ENCODE measurements at places on chromosomes 2 and 18. TPM values are rescaled to one million over a fixed set of nuclear protein-coding genes. Genes with fewer than 3 reads are reported as not detected.

- H3K27me3 ChIP-seq = no peaks in the 10 kb centered on the region
- no peak for DNase-seq
- no peaks in the 10 kb centered on the region for H3K4me1 ChIP-seq
- H3K4me3 ChIP-seq = no peak overlapping the region
- H3K36me3 ChIP-seq = no peaks in the 10 kb centered on the region
- H3K27ac ChIP-seq = no peak overlapping the region
Observed at GRCh38 chr18:55510809-55511208, 77.2 kb downstream of the TCF4 start.

Gene NETO1
- not detected for total RNA-seq

- no peak overlapping the region for H3K4me3 ChIP-seq
- H3K4me1 ChIP-seq = no peaks in the 10 kb centered on the region
- peaks cover 5% of the 10 kb centered on the region for H3K27me3 ChIP-seq
- no peak overlapping the region for H3K27ac ChIP-seq
- DNase-seq = no peak
Observed at GRCh38 chr2:1898461-1899395, 154.4 kb upstream of the PXDN start.

DNA sequence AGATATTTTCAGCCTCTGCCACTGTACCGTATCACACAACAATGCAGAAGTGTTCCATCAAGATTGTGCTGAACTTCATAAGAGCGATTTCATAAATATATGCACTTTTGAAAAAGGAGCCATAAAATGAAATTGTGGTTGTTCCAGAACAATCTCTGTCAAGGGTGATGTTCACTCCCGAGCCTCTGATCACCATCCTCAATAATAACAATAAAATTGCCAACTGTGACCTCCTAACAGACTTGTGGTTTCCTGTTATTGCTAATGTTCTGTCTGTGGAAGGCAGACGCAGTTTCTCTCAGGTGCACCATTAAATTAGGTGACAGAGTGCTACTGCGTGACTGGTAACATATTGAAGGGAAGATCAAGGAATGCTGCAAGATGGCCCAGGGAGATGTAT lies 383.7 kb downstream of the SOCS6 start:
- H3K4me3 ChIP-seq = no peak overlapping the region
- no peaks in the 10 kb centered on the region for H3K4me1 ChIP-seq
- DNase-seq = no peak
- no peaks in the 10 kb centered on the region for H3K27me3 ChIP-seq
- no peak overlapping the region for H3K27ac ChIP-seq

DNA sequence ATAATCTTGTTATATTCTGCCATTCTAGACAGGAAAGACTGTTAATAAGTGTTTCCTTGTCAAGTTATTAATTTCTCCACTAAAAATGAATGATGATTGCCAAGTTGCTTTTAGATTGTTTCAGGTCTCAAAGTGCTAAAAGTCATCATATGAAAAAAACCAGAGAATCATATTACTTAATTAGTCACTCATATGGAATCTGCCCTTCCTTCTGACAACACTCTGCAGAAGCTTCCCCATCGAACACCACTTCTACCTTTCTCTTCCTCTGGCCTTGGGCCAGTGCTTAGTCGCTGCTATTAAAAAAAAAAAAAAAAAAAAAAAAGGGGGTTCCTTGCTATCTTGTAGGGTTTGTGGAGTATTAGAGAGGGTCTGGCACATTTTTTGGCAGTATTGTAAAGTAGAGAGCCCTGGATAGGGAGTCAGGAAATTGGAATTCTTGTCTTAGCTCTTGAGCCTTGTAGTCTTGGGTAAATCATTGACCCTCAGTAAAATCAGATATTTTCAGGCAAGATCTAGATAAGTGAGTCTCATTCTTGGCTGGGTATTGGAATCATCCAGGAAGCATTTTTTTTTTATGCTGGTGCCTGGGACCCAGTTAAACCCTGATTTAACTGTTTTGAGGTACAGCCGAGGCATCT lies 141.7 kb upstream of the CCDC68 start:
- H3K4me1 ChIP-seq = no peaks in the 10 kb centered on the region
- H3K27me3 ChIP-seq = no peaks in the 10 kb centered on the region
- H3K4me3 ChIP-seq = no peak overlapping the region
- no peaks in the 10 kb centered on the region for H3K36me3 ChIP-seq
- no peak for DNase-seq

- H3K4me3 ChIP-seq = no peak overlapping the region
- no peaks in the 10 kb centered on the region for H3K27me3 ChIP-seq
- no peaks in the 10 kb centered on the region for H3K4me1 ChIP-seq
- H3K27ac ChIP-seq = no peak overlapping the region
- peaks cover 9% of the 10 kb centered on the region for H3K36me3 ChIP-seq
- no peak for DNase-seq
Observed at GRCh38 chr2:11179196-11179595, 23.9 kb downstream of the SLC66A3 start.

Gene GPR45
- not detected for total RNA-seq

Gene QPCT
- total RNA-seq = 2.3 TPM

Gene LOXL3
- total RNA-seq = 1.0 TPM

DNA sequence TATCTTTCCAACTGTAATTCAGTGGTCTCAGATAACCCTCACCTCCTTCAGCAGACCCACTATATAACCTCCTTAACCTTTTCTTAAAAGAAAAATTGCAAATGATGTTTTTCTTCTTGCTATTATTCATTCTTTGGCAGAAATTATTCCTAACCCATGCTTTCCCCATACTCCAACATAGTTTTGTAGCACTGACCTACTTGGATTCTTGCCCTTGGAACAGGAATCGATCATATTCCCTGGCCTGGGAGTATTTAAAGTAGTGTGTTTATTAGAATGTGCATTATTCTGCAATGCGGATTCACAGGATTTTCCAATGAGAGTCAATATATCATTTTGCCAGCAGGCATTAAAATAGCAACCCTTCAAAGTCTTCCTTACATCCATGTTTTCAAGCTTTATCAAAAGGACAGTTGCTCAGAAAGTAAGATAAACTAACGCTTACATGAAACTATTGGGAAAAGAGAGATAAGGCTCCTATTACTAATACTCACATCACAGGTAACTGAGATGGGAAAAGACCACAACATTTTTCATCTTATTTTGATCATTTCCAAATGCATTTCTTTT lies 37.4 kb downstream of the CHN1 start:
- H3K4me3 ChIP-seq = no peak overlapping the region
- no peak for DNase-seq
- peaks cover 12% of the 10 kb centered on the region for H3K4me1 ChIP-seq
- H3K27ac ChIP-seq = no peak overlapping the region

- H3K27me3 ChIP-seq = no peaks in the 10 kb centered on the region
- H3K4me1 ChIP-seq = no peaks in the 10 kb centered on the region
- DNase-seq = no peak
- H3K4me3 ChIP-seq = no peak overlapping the region
- no peaks in the 10 kb centered on the region for H3K36me3 ChIP-seq
Observed at GRCh38 chr2:177894546-177894945, 178.0 kb downstream of the PDE11A start.

DNA sequence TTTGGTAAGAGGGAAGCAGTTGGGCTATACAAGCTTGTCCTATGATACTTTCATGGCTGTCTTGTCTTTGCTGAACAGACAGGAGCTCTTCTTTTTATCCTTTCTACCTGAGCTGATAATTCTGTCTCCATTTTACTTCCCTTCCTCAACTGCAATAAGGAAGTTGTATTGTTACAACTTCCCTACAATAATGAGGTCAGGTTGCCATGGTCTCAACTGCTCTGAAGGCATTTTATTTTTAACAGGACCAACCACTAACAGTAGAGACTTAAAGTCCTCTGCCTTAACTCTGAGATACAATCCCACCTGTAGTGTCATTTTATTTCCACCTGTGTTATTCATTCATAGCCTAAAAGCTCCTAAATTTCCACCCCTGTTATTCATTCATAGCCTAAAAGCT lies 118.6 kb upstream of the PGAP1 start:
- H3K4me1 ChIP-seq = no peaks in the 10 kb centered on the region
- H3K4me3 ChIP-seq = no peak overlapping the region
- H3K27me3 ChIP-seq = no peaks in the 10 kb centered on the region
- no peaks in the 10 kb centered on the region for H3K36me3 ChIP-seq
- H3K27ac ChIP-seq = no peak overlapping the region

- DNase-seq = no peak
- H3K4me1 ChIP-seq = peaks cover 32% of the 10 kb centered on the region
- no peaks in the 10 kb centered on the region for H3K27me3 ChIP-seq
Observed at GRCh38 chr18:811182-811891, 705 bp downstream of the YES1 start.

GRCh38 chr2:177506505-177506904 lies 113.9 kb downstream of the AGPS start:
- H3K36me3 ChIP-seq = no peaks in the 10 kb centered on the region
- DNase-seq = no peak
- no peak overlapping the region for H3K4me3 ChIP-seq
- H3K27me3 ChIP-seq = no peaks in the 10 kb centered on the region
- no peak overlapping the region for H3K27ac ChIP-seq

Gene SPATA3
- total RNA-seq = not detected

Gene FARSB
- 31.6 TPM for total RNA-seq

- H3K27ac ChIP-seq = peak overlapping the region; percentile 46
- no peak for DNase-seq
- no peak overlapping the region for H3K4me3 ChIP-seq
- H3K4me1 ChIP-seq = peaks cover 5% of the 10 kb centered on the region
- H3K36me3 ChIP-seq = no peaks in the 10 kb centered on the region
Observed at GRCh38 chr2:151374436-151374835, 17.0 kb downstream of the TNFAIP6 start.

DNA sequence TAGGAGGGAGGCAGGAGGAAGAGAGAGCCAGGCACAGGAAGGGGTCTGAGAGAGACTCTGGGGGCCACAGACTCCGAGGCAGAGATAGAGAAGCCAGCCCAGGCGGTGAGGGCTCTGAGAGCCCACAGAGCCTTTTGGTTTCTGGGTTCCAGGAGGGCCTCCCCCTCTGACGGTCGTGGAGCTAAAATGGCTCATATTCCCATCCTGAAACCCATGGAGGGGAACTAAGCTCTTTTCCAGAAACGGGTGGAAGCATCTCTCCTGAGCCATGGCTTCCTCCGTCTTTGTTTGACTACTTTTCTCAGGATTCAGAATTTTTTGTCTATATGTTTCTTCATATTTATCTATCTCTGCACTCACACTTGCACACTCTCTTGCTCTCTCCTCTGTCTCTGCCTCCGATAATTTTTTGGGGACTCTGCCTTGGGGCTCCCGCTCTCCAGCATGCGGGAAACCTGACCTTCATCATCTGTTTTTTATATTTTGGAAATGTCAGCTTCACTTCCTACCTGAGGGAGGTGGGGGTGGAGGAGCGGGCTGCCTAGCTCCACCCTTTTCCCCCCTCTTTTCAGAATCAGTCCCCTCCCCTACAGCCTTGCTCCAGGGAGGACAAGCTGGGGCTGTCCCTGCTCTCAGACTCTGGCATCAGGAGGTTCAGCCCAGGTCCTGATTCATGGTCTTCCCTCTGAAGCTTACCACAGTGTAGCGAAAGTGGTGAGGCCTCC lies 5.0 kb upstream of the PKDCC start:
- H3K27me3 ChIP-seq = no peaks in the 10 kb centered on the region
- no peak overlapping the region for H3K27ac ChIP-seq
- no peaks in the 10 kb centered on the region for H3K36me3 ChIP-seq

DNA sequence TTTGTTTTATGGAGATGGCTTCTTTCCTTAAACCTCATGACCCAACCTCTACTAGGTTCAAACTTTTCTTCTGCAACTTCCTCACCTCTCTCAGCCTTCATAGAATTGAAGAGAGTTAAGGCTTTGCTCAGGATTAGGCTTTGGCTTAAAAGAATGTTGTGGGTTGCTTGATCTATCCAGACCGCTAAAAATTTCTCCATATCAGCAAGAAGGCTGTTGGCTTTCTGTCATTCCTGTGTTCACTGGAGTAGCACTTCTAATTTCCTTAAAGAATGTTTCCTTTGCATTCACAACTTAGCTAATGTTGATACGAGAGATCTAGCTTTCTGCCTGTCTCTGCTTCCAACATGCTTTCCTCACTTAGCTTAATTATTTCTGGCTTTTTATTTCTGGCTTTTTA lies 58.1 kb upstream of the KYNU start:
- H3K4me3 ChIP-seq = no peak overlapping the region
- H3K27ac ChIP-seq = no peak overlapping the region
- DNase-seq = no peak
- H3K27me3 ChIP-seq = no peaks in the 10 kb centered on the region
- no peaks in the 10 kb centered on the region for H3K4me1 ChIP-seq

DNA sequence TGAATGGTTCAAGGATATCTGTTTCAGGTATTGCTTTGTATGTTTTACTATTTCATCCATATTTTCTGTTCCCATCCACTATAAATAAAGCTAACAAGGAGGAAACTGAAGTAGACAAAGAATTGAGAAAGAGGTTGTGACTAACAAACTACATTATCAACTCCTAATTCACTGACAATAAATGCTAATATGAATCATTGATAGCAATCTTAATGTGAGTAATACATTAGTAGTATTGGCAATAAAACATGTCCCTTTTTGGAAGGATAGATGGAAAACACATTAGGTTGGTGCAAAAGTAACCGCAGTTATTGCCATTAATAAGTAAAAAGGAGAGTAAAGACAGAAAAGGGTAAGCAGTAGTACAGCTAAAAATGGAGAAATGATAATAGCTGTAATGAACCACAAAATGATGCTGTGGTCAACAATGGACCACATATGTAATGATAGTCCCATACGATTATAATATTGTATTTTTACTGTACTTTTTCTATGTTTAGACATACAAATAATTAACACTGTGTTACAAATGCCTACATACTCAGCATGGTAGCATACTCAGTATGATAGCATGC lies 104.7 kb downstream of the THADA start:
- DNase-seq = no peak
- no peaks in the 10 kb centered on the region for H3K27me3 ChIP-seq
- no peaks in the 10 kb centered on the region for H3K36me3 ChIP-seq
- no peaks in the 10 kb centered on the region for H3K4me1 ChIP-seq
- H3K27ac ChIP-seq = no peak overlapping the region

DNA sequence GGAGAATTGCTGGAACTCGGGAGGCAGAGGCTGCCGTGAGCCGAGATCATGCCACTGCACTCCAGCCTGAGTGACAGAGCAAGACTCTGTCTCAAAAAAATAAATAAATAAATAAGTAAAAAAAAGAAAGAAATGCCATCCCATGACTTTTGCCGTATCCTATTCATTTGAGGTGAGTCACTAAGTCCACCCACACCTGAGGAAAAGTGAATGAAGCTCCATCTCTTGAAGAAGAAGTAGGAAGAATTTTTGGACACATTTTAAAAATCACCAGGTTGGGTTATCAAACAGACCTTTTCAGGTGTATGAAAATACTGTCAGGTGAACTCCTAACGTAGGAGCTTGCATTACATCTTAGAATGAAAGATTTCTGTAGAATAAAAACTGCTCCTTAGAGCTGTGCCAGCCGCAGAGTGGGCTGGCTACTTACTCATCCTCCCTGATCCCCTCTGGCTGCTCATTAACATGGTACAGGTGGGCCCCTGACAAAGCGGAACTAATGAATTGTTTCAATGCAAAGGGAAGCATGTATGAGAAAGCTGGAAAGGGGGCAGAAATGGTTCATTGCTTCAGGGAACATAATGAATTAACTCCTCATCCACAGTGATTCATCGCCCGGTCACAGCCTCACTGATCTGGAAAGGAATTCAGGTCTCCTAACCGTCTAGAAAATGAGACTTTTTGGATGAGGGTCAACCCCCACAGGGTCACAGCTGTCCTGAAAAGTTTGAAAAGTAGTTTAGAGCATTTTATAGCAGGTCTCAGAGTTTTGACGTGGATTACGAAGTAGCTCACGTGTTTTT lies 191.4 kb downstream of the SPP2 start:
- H3K4me1 ChIP-seq = peaks cover 42% of the 10 kb centered on the region
- no peaks in the 10 kb centered on the region for H3K27me3 ChIP-seq
- no peak for DNase-seq
- no peak overlapping the region for H3K4me3 ChIP-seq

Gene ATP6V1B1
- total RNA-seq = 0.18 TPM

Gene PER2
- 9.9 TPM for total RNA-seq

GRCh38 chr18:54952026-54952425 lies 7.2 kb downstream of the CCDC68 start:
- DNase-seq = no peak
- no peaks in the 10 kb centered on the region for H3K4me1 ChIP-seq
- no peak overlapping the region for H3K4me3 ChIP-seq
- H3K27me3 ChIP-seq = no peaks in the 10 kb centered on the region
- no peak overlapping the region for H3K27ac ChIP-seq
